ENCODE measurements at places on chromosomes 5 and 9.

DNA sequence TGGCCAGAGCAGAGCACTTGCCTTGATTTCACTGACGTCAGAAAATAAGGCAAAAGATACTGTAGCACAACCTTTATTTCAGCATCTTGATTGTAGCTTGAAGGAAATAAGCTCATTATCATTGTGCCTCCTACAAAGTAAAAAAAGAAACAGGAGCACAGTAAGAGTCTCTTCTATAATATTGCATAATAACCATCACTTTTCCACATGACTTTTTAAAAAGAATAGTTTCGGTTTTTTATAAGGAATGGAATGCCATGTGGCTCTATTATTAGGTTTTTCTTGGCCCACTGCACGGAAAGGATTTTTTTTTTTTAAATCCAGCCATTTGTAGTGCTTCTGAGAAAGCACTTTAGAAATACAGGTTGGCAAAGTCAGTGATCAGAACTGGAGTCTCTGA lies 655.3 kb downstream of the LRRC70 start:
- no peak for DNase-seq

- no peak for DNase-seq
Measured at GRCh38 chr9:76810377-76810957, 46.2 kb downstream of the PCA3 start.

DNA sequence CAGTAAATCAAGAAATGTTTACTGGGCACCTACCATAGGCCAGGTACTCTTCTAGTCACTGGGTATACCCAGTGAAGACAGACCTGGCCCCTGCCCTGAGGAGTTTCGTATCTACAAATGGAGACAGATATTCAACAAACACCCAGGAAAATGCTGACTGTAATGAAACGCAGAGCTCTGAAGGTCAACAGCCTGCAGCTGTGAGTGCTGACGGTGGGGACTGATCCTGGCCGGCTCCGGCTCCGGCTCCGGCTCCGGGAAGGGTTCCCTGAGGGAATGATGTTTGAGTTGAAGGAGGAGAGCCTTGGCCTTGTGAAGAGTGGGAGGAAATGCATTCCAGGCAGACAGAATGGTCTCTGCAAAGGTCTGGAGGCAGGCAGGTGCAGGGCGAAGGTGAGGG lies 23.1 kb downstream of the FGFR4 start:
- no peak for DNase-seq

- no peak for DNase-seq
Measured at GRCh38 chr9:16885931-16886330, 15.5 kb upstream of the BNC2 start.

GRCh38 chr5:126543009-126543408 lies 52.0 kb downstream of the ALDH7A1 start:
- no peak for DNase-seq
